ENCODE measurements at places on chromosomes 2 and 18. TPM values are rescaled to one million over a fixed set of nuclear protein-coding genes. Genes with fewer than 3 reads are reported as not detected.

- no peak for DNase-seq
Observed at GRCh38 chr2:171166328-171166983, 5.8 kb upstream of the TLK1 start.

DNA sequence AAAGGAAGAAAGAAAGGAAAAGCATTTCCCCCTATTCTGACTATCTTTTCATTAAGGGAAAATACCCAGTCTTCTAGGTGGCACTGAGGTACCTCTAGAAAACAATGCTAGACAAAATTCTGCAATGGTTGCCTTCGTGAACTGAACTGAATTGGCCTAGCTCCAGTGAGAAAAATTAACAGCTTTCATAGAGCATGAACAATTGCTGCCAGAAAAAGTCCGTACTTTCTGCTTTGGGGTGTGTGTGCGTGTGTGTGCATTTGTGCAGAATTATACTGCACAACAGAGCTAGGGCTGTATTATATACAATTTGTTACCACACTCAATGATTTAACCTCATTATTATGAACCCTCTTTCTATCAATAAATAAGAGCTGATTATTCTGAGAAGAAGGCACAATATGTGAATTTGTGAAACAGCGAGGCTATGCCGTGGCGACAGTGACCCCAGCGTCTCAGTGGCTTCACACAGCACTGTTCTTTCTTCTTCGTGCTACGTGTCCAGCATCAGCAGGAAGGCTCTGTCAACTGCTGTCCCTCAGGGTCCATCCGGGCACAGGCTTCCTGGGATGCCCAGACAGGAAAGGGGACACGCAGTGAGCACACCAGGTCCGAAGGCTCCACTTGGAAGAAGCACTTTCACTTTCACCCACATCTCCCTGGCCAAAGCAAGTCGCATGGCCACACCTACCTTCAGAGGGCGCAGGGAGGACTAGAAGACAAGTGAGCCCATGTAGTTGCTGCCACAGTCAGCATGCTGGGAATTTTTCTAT is 47.5 kb downstream of the PTGR3 start:
- no peak for DNase-seq

The LRATD1 gene
- total RNA-seq, result not detected

The CDK5R2 gene
- total RNA-seq, result not detected

- no peak for DNase-seq
Observed at GRCh38 chr2:199966405-199966804, 11.0 kb downstream of the MAIP1 start.

DNA sequence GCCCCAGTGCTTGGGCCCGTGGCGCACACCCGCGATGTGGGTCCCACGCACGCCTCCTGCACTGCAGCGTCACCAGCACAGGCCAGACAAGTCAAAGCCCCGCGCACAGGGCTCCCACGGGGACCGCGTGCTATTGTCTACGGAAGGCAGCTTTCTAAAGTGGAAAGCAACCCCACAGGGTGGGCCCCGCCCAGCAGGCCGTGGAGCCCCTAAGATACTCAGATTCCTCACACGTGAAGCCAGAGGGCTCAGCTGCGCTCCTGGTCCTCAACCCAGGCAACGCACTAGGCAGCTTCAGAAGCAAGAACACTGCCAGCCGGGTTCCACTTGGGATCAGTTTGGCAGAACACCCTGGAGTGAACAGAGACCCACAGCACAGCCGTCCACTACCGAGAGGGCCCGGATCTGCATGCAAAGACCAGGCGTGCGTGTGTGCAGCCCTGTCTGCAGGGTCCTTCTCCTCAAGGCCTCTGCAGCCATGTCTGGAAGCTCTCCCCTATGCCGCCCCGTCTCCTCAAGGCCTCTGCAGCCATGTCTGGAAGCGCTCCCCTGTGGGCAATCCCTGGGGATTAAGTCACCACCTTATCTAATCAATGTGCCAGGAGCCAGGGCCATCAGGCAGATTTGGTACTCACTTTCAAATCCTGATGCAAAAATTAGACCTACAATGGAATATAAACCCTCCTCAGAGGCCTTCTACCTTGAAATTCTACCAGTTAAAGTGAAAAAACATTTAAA is 231.3 kb downstream of the HDAC4 start:
- DNase-seq, result no peak

The MOCOS gene
- total RNA-seq, result 0.13 TPM

GRCh38 chr2:239275847-239276831 is 124.7 kb downstream of the HDAC4 start:
- DNase-seq, result no peak

DNA sequence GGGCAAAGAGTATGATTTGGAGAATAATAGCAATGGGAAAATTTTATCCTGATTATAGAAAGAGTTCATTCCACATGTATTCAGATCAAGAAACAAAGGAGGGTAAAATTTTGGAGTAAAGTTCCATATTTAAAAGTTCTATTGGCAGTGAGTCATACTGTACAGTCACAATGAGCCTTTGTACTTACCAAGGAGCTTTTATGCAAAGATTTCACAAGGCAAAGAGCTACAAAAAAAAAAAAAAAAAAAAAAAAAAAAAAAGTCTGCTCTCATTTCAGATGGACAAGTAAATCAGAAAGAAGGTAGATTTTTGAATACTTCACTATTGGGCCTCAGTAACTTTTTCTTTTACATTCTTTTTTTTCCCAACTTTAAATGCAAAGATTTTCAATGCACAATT is 1802.2 kb upstream of the PIK3C3 start:
- no peak for DNase-seq

The SPR gene
- 8.8 TPM for total RNA-seq

The RTP5 gene
- 0.11 TPM for total RNA-seq
